OCI-M1 (cell line): ENCODE measurements at places on chromosomes 12 and 14.

DNA sequence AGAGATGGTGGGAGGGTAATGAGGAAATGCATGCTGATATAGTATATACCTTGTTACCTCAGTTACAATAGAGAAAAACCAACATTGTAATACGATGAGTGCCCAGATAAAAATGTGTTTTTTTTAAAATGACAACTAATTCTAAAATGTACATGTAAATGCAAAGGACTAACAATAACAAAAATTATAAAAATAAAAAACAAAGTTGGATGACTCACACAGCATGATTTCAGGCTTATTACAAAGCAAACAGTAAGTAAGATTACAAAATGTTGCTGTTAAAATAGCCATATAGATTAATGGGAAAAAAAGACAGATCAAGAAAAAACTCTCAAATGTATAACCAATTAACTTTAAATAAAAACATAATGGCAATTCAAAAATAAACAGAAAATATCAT, 1099.4 kb downstream of the FSCB start:
- no peak for DNase-seq

DNA sequence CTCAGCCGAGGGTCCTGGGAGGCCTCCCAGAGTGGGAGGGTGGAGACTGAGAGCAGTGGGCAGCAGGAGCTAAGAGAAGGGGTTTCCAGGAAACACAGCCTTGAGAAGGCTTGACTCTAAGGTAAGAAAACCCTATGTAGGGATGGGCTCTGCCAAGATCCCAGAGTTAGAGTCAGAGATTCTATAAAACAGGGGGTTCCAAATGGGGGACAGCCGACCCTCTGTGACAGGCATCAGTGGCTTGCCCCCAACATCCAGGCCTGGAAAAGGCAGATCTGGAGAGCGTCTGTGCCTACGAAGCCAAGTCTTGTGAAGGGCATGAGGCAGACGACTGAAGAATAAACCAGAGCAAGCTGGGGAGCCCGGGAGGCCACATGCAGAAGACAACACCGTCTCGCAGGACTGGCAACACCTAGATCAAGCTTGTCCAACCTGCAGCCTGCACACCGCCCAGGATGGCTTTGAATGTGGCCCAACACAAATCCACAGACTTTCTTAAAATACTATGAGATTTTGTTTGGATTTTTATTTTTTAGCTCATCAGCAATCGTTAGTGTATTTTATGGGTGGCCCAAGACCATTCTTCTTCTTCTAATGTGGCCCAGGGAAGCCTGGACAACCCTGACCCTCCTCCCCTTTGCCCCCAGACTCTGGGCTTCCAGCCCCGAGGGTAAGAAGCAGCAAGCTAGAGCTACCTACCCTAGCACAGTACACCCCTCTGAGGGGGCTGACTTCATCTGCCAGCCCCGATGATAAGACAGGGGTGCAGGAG, 42.1 kb downstream of the PRMT8 start:
- DNase-seq, result no peak

DNA sequence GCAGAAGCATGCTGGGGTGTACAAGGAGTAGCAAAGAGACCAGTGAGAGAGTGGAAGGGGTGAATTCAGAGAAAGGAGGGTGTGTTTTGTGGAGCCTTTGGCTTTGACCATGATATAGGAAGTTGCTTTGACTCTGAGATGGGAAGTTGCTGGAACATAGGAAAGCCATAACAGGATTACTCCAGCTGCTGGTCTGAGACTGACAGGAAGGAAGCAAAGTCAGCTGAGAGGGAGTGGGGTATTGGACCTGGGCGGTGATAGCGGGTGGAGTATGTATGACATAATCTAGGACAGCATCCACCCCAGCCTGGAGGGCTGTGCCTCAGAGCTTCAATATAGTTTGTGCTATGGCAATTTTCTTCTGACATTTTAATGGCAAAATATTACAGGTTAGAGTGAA, 324.4 kb downstream of the PDZRN4 start:
- DNase-seq, result no peak

- no peak for DNase-seq
Measured at GRCh38 chr12:64001439-64001838, 156.9 kb downstream of the SRGAP1 start.

- DNase-seq, result peak; percentile 57
Measured at GRCh38 chr12:65313719-65314317, 35.3 kb downstream of the MSRB3 start.

- peak; percentile 61 for DNase-seq
Measured at GRCh38 chr12:76588881-76589565, 29.5 kb upstream of the OSBPL8 start.

DNA sequence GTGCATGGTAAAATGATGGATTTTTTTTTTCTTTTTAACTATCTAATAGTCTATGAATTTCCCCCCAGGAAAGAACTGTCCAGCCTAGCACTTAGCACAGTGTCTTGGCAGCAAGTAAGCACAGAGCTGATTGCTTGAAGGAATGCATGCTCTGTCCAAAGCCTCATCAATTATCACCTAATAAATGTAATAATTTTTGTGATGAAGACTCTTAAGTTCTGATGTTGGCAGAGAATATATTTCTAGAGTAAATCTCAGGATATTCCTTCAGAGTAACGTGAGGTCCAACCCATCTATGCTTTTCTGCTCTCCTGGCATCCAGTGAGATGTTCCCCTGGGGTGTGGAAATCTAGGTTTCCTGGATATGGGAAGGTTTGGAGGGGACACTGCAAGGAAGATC, 152.4 kb downstream of the TMX1 start:
- DNase-seq, result no peak

GRCh38 chr14:90495357-90496276, 98.8 kb downstream of the CALM1 start:
- peak; percentile 70 for DNase-seq

GRCh38 chr12:74051848-74052247, 485.8 kb upstream of the ATXN7L3B start:
- DNase-seq, result no peak

GRCh38 chr12:92539976-92540781, 162.6 kb upstream of the PLEKHG7 start:
- no peak for DNase-seq

DNA sequence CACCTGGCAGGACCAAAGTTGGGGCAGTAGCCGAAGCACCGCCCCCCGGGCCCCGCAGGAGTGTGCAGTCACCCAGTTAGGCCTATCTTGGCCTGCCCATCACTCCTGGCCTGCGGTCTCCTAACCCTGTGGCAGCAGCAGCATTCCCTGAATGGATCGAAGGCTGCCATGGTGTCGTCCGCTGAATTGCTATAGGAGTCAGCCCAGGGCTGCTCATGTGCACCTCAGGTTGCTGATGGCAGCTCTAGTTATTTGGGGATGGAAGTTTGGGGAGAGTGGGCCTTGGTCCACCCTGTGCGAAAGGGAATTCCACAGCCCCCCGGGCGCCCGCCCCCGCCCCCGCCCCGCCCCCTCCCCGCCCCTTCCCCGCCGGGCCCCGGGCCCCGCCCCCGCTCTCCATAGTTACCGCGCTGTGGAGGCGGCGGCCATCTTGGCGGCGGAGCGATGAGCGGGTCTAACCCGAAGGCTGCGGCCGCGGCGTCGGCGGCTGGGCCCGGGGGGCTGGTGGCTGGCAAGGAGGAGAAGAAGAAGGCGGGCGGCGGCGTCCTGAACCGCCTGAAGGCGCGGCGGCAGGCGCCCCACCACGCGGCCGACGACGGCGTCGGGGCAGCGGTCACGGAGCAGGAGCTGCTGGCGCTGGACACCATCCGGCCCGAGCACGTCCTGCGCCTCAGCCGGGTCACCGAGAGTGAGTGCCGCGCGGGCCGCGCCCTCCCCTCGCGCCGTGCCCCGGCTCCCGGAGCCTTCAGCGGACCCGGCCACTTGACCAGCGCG, at the start of gene UNC119B:
TSS of gene UNC119B (plus strand) at position 428 of the 774 bp plus-strand sequence. CDS start at position 445, 17 bp downstream.
- DNase-seq, result peak; percentile 59

- peak; percentile 91 for DNase-seq
Measured at GRCh38 chr14:84129007-84129406, 1400.9 kb upstream of the FLRT2 start.

- DNase-seq, result no peak
Measured at GRCh38 chr12:28767836-28768348, 381.2 kb upstream of the FAR2 start.

DNA sequence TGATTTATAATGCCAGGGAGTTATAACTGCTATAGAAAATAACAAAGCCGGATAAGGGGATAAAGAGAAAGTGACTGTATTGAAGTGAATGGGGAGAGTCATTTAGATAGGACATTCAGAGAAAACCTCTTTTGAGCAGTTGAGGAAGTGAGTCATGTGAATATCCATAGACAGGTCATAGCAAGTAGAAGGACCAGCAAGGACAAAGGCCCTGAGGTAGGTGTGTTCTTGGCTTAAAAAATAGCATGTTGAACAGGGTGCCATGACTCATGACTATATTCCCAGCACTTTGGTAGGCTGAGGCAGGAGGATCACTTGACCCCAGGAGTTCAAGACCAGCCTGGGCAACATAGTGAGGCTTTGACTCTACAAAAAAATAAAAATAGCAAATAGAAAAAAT, 51.5 kb upstream of the RAP1B start:
- peak; percentile 23 for DNase-seq

- no peak for DNase-seq
Measured at GRCh38 chr12:127310548-127310947, 956.4 kb upstream of the TMEM132C start.

GRCh38 chr14:104405360-104406226, 174.0 kb upstream of the C14orf180 start:
- DNase-seq, result no peak

DNA sequence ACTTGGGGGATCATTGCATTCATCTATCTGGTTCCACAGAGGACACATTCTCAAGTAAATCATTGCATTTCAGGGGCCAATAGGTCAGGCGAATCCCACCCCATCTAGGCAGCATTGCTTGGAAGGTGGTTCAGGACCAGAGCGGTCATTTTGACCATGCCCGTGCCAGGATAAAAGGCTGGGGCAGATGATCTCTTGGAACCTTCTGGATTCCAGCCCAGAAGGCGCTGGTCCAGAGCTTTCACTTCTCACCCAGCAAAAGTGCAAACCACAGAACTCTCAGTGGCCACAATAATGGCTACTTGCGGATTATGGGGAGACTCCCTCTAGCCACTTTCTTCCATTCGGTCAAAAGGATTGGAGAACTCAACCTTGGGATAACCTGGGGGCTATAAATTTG, 595 bp upstream of the KRT85 start:
- no peak for DNase-seq

GRCh38 chr14:72457641-72458040, 436.3 kb downstream of the DPF3 start:
- no peak for DNase-seq

DNA sequence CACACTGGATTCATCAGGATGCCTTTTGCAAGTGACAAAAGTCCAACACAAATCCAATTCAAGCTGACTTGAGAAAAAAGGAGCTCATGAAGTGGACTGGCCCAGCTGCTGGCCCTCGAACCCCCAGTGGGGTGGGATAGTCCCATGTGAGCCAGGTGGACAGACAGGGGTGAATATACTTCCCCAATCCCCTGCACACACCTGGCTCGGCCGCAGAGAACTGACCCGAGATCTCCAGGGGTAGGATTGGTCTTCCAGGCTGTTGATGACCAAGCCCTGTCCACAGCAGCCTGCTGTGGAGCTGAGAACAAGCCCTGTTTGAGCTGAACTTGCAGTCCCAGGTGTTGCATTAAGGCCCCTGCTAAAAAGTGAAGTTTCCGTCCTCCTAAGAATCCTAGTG, 56.2 kb downstream of the TPCN1 start:
- DNase-seq, result no peak

DNA sequence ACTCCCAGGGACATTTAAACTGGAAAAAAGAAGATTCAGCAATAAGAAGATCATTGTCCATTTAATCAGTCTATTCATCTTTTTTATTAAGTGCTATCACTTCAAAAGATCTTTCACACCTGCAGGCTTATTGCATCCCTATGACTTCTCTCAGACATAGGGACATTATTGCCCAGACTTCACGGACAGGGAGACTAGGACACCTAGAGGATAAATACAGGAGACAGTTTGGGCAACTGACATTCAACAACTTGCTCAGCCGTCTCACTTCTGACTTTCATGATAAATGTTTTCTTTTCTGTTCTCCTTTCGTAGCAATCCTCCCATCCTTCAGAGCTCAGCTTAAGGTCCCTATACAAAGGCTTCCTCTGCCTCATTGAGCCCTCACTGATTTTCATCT, 84.3 kb downstream of the TMEM30B start:
- DNase-seq, result no peak

DNA sequence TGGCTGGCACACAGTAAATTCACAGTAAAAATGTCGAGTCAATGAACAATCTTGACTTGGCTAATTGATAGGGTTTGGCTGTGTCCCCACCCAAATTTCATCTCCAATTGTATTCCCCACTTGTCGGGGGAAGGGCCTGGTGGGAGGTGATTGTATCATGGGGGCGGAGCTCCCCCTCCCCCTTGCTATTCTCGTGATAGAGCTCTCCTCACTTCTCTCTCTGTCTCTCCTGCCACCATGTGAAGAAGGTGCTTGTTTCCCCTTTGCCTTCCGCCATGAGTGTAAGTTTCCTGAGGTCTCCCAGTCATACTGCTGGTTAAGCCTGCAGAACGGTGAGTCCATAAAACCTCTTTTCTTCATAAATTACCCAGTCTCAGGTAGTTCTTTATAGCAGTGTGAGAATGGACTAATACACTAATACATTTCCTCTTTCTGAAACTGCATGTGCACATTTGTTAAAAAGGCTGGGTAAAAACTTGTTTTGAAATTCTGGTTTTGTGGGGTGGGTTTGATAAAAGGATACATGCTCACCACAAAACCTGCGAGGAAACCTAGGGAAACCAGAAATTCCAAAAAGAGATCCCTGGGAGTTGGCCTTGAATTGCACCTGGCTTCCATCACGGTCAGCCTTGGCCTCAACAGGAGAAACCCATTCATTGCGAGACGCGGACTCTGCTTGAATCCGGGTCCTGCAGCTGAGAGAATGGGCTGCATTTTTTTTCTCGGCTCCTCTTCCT, 16.2 kb upstream of the MYL2 start:
- no peak for DNase-seq

GRCh38 chr12:125399489-125399888, 334.3 kb downstream of the AACS start:
- no peak for DNase-seq

- no peak for DNase-seq
Measured at GRCh38 chr12:26680727-26681455, 152.1 kb downstream of the ITPR2 start.

- DNase-seq, result no peak
Measured at GRCh38 chr12:39224971-39225370, 217.9 kb downstream of the KIF21A start.

- no peak for DNase-seq
Measured at GRCh38 chr12:47747596-47748506, 10.8 kb downstream of the RAPGEF3 start.
